C1 segment of cervical spinal cord (tissue), 14 donors: ENCODE measurements at places on chromosomes 7 and 10.
A peak's percentile ranks its signal among the peaks of the same experiment; 100 is the strongest.

GRCh38 chr10:16886031-16886430, 68.8 kb upstream of the RSU1 start:
- DNase-seq = no peak

GRCh38 chr10:111108441-111108840, 31.6 kb downstream of the ADRA2A start:
- DNase-seq = no peak

- DNase-seq = no peak
Observed at GRCh38 chr7:38296059-38296857, 22.8 kb upstream of the TARP start.

DNA sequence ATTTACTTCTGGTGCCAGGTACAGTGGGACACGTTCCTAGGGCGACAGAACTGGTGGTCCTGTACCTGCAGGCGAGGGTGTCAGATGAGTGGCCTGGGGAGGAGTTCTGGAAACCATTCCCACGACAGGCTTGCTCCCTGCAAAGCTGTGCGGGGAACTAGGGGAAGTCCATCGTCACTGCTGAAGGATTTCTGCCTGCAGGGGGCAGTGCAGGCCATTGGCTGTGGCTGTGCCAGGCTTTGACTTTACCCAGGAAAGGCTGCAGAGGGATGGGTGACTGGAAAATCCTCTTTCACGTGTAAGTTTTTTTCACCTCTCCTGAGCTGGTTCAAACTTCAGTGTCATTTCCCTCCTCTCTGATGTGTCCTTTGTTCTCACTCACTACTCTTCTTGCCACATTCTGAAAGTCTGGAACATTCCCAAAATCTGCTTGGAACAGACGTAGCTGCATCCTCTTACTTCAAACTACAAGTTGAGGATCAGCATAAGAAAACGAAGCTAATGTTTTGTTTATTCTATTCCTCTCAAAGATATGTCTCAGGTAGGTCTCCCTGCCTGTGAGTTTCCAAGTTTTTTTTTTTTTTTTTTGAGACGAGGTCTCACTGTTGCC, 126.5 kb downstream of the SH2D4B start:
- peak; percentile 53 for DNase-seq

GRCh38 chr7:75951506-75951905, 36.6 kb downstream of the POR start:
- no peak for DNase-seq

DNA sequence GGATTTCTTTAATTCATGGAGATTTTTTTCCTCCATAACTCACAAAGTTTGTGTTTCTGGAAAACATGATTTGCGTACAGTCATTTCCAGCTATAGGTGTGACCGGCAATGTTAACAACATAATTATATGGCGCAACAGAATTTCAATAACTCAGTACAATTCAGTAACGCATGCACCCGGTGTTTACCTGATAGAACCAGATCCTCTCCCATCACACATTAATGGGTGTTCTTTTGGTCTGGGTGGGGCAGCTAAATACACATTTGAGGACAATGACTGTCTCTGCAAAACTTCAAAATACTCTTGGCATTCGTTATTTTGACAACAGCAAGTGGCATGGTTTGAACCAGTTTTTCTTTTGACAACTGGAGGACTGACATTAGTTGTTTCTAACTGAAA, 102.3 kb downstream of the KLF6 start:
- DNase-seq = no peak

DNA sequence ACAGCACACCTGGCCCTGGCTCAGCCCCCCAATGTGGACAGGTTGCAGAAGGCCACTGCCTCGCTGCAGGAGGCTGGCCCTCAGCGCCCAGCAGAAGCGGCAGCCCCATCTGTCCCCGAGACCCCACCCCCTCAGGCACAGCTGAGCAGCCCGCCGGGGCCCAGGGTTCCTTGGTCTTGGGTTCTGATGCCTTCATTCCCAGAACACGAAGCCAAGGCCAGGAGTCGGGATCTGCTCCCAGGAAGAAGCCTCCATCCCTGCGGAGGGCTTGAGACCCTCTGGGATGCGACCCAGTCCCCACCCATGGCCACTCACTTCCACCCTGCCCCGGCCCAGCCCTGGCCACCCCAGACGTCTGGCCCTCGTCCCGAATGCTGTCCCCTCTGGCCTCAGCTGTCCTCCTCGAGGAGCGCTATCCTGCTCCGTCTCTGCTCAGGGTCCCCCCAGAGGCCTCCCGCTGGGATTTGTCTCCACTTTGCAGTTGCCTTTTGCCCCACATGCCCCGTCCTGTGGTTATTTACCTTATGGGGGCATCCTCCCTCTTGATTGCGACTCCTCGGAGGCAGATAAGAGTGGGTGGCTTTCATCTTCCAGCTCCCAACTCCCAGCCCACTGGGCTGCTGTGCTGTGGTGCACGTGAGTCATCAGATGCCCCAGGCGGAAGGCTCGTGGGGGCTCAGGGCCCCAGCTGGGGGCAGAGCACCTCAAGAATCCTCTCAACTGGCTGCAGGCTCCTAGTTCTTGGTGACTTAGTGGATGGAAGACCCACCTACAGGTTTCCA, 97.5 kb downstream of the MKI67 start:
- DNase-seq = no peak

DNA sequence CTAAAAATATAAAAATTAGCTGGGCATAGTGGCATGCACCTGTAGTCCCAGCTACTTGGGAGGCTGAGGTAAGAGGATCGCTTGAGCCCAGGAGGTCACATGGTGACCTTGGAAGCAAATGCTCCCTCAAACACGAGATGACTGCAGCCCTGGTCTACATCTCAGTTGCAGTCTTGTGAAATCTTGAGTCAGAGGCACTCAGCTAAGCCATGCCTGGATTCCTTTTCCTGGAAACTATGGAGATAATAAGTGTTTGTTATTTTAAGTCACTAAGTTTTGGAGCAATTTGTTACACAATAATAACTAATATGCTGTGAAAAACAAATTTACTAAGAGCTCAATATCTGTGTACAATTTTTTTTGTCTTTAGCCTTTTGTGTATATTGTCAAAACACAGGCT, 284.3 kb upstream of the KAT6B start:
- DNase-seq = no peak

DNA sequence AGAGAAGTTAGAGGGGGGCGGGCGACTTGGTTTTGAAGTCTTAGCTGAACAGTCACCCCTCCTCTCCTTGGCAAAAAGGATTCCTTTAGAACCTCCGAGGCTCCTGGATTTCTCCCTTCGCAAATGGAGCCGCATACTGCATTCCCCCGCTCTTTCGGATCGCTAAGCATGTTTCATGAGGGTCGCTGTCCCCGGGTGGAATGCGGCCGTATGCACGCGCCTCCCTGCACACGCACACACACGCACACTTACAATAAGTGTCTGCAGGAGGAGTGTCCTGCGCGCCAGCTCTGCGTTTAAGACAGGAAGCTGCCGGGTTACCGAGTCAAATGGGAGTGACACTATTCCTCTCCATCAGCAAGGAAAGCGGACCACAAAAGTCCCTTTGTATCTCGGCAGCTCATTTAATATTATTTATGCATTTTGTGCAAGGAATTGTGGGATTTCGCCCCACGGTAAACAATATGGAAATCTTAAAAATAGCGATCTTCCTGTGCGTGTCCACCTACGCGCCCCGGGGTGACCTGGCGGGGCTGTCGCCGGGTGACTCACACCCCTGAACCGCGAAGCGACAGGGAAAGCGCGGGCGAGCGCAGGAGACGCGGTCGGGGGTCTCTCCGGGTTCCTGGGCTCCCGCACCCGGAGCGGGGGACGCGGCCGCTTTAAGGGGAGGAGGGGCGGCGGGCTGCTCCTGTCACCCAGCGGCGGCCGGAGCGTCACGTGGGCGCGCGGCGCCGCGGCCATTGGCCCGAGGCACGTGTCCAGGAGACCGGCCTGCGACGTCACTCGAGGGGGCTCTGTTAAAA, 988 bp upstream of the EN2 start:
- DNase-seq = peak; percentile 94

DNA sequence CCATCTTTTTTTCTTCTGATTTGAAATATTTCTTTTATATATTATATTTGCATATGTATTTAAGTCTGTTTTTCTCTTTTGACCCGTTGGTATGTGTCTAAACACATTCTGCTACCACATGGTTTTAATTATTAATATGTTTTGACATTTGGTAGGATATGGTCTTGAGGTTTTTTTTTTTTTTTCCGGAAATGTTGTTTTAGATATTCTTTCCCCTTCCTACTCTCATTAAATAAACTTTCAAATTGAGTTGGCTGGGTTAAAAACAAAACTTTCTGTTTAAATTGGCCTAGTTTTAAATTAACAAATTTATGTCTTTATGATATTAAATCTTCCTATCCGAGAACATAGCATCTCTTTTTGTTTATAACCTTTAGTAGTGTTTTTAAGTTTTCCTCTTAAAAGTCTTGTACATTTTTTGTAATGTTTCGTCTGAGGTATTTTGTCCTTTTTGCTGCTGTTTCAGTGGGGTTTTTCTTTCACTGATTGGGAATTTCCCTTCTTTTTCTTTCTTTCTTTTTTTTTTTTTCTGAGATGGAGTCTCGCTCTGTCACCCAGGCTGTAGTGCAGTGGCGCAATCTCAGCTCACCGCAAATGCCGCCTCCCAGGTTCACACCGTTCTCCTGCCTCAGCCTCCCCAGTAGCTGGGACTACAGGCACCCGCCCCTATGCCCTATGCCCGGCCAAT, 25.4 kb downstream of the STAM start:
- DNase-seq = no peak

- no peak for DNase-seq
Observed at GRCh38 chr10:29948881-29949355, 110.5 kb downstream of the JCAD start.

DNA sequence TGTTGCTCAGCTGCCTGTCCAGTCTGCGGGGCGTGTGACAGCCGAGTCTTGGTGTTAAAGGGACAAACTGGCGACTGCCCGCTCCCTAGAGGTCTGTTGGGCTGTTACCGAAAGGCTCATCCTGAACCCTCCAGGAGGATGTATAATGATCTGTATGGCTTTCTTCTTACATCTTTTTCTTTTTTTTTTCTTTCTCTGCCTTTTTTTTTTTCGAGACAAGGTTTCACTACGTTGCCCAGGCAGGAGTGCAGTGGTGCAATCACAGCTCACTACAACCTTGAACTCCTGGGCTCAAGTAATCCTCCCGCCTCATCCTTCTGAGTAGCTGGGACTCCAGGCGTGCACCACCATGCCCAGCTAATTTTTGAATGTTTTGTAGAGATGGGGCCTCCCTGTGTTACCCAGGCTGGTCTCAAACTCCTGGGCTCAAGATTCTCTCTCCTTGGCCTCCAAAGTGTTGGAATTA, 857 bp downstream of the INTS15 start:
- no peak for DNase-seq

- DNase-seq = no peak
Observed at GRCh38 chr7:33582533-33582932, 322.8 kb upstream of the BMPER start.

GRCh38 chr7:134649226-134649775, 2.6 kb downstream of the BPGM start:
- no peak for DNase-seq

GRCh38 chr7:1049006-1049741, 4.8 kb downstream of the GPR146 start:
- DNase-seq = no peak

DNA sequence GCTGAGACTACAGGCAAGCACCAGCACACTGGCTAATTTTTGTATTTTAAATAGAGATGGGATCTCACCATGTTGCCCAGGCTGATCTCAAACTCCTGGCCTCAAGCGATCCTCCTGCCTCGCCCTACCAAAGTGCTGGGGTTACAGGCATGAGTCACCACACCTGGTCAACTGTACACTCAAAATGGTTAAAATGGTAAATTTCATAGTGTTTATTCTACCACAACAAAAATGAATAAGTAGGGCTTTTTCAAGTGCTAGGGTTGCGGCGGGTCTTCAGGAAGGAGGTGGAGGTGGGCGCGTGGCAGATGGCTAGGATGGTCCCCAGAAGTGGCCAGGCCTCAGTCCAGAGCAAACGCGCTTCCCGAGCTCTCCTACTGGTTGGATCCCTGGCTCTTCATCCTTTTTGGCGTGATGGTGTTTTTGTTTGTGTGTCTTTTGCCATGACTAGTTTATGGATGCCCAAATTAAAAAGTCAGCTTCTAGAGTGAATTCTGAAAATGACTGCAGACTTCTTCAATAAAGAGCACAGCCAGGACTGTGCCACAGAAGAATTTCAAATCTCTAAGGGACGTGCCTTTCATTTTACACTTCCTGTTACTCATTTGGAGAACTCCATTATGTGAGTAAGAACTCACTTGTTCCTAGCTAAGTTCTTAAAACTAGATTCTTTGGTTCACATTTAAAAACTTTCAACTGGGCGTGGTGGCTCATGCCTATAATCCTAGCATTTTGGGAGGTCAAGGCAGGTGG, 73.9 kb downstream of the TMEM130 start:
- DNase-seq = no peak

GRCh38 chr10:113445736-113446135, 107.1 kb upstream of the HABP2 start:
- DNase-seq = no peak

DNA sequence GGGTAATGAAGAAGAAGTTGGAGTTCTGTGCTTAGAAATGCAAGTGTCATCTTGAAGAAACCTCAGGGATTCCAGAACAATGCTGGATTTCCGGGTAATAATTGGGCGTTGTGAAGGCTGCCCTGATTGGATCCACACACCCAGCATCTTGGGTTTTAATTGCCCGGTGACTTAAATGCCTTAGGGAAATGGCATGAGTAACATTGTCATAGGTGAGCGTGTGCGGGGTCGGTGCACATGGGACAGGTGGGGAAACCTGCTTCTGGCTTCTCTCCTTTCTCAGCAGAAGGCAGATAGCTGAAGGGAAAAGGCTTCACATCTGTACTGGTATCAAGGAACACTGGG, 15.2 kb upstream of the CAMK1D start:
- DNase-seq = no peak

DNA sequence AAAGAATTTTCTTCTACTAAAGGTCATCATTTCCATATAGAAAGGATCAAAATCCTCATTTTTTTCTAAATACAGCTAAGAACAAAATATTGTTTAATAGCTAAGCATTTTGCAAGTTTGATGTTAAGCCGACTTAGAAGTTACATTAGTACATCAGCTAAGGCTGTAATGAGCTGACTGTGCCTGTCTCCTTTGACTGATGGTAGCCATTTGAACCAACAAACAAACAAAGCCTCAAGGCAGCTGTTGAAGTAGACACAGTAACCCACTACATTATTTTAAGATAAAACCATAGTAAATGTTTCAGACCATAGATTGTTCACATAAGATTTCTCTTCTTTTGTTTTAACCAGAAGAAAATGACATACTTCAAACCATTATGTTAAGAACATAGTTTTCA, 210.9 kb upstream of the VSTM2A start:
- no peak for DNase-seq

DNA sequence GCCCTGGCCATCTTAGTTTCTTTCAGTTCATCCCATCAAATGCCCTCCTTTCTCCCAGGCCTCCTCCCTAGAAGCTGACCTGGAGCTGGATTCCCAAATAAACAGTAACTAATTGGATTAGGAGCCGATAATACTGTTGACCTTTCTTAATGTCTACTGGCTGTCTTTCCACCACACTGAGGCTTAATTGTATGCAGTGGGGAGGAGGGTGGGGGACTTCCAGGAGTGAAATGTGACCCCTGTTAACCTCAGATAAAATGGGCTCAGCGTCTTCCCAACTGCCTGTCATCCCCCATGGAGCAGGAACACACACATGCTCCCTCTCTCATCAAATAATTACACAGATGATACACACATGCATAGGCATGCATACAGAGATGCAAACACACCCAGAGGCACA, 53.7 kb upstream of the LBX1 start:
- DNase-seq = no peak

- DNase-seq = no peak
Observed at GRCh38 chr7:123351516-123352505, 152.0 kb upstream of the SLC13A1 start.
